ENCODE measurements at places on chromosomes 6 and 20. TPM values are rescaled to one million over a fixed set of nuclear protein-coding genes. Genes with fewer than 3 reads are reported as not detected.

WASF1 gene
- total RNA-seq, result 5.5 TPM

DNA sequence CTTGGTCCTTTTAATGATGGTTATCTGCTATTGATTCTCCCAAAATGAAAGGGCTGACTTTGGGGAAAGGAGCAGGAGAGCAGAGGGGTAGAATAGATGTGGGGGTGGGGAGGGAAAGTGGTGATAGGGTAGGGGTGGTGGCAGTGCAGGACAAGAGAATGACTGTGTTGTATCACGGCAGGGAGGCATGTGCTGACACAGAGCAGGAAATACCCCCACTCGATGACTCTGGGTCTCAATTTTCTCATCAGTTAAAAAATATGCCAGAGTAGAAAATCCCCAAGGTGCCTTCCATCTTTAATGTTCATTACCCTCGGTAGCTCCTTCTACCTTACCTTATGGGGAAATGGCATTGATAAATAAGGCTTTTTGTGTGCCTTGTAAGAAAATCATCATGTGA is 79.0 kb upstream of the ATXN1 start:
- H3K4me3 ChIP-seq, result no peak overlapping the region
- H3K4me1 ChIP-seq, result no peaks in the 10 kb centered on the region
- no peaks in the 10 kb centered on the region for H3K27me3 ChIP-seq

MMUT gene
- total RNA-seq, result 46.2 TPM

- no peak overlapping the region for H3K27ac ChIP-seq
- H3K27me3 ChIP-seq, result no peaks in the 10 kb centered on the region
- no peak overlapping the region for H3K4me3 ChIP-seq
- no peaks in the 10 kb centered on the region for H3K4me1 ChIP-seq
- no peak for DNase-seq
- H3K36me3 ChIP-seq, result no peaks in the 10 kb centered on the region
These were observed 179.8 kb downstream of the LINC00237 start for GRCh38 chr20:20926222-20926905.

JPH2 gene
- total RNA-seq, result 1.3 TPM

GRCh38 chr6:2235777-2236495 is 9.5 kb downstream of the GMDS start:
- H3K27ac ChIP-seq, result no peak overlapping the region
- H3K27me3 ChIP-seq, result no peaks in the 10 kb centered on the region
- no peak overlapping the region for H3K4me3 ChIP-seq
- no peaks in the 10 kb centered on the region for H3K36me3 ChIP-seq
- no peak for DNase-seq
- H3K4me1 ChIP-seq, result no peaks in the 10 kb centered on the region

DNA sequence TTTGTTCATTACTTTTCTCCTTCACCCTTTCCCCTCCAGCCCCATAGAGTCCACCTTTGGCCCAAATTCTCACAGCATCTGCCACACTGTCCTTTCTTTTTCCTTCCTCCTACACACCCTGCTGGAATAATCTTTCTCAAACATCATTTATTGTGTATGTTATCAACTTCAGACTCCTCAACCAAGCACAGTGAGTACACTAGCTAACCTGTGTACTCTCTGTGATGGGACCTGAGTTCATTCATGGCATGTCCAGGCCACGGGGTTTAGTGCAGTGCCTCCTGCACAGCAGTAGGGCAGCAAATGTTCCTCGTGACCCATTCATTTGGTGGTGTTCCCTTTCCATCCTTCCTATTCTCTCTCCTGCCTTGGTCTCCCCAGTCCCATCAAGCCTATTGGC is 7.1 kb upstream of the ARMC12 start:
- no peaks in the 10 kb centered on the region for H3K36me3 ChIP-seq
- peak overlapping the region; percentile 52 for H3K4me3 ChIP-seq
- H3K27ac ChIP-seq, result peak overlapping the region; percentile 94
- no peaks in the 10 kb centered on the region for H3K27me3 ChIP-seq

RIPOR2 gene
- 5.1 TPM for total RNA-seq

DNA sequence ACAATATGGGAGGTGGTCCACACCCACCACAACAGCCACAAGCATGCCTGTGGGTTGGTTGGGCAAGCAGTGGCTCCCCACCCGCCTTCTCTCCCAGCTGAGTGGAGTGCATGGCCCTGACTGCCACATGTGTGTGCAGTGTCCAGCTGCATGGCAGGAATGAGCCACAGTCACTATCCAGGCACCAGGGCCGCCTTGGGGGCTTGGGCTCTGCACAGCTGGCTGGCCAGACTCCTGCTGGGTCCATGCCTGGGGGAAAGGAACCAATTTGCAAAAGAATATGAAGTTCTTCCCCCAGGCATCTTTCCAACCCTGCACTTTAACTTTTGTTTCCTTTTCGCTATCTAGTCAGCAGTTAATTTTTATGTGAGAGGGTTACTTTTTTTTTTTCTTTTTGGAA is 11.6 kb upstream of the ASCC3 start:
- no peaks in the 10 kb centered on the region for H3K36me3 ChIP-seq
- H3K4me1 ChIP-seq, result no peaks in the 10 kb centered on the region
- H3K27me3 ChIP-seq, result no peaks in the 10 kb centered on the region
- H3K27ac ChIP-seq, result no peak overlapping the region
